Suprapubic skin (tissue), 4 donors: ENCODE measurements at places on chromosomes 13 and 19.

DNA sequence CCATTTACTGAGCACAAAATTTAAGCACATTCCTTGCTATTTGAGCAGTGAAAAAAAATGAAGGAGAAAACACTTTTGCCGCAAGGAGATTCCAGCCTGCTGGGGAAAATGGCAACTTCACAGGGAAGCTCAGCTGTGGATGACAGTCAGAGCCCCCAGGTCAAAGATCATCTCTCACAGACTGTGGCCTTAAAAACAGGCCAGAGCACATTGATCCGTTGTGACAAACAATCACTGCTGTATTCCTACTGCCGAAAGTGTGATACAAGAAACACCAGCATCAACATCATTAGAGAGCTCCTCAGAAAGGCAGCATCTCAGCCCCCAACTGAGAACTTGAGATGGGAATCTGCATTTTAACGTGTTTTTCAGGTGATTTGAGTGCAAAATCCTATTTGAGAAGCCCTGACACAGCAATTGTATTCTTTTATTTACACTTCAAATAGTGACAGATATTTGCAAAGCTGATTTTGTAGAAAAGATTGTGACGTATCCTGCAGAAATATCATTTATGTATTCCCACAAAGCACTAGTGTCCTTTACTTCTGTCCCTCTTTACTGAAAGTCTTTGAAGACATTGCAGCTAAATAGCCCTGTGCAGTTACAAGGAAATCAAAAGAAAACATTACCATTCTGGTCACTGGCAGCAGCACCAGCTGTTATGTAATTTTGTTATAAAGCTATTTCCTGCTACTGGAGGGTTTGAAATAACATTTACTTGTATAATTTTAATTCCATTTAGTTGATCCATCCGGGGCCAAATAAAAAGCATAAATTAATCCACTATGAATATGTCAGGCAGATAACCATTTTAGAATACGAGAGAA, 652.0 kb downstream of the LIG4 start:
- no peak for DNase-seq

- no peak for DNase-seq
Observed at GRCh38 chr19:7657131-7657751, 11.6 kb upstream of the RETN start.

- DNase-seq = no peak
Observed at GRCh38 chr13:26688286-26688685, 72.3 kb downstream of the GPR12 start.

- no peak for DNase-seq
Observed at GRCh38 chr13:58376349-58376748, 744.8 kb downstream of the PCDH17 start.
